ENCODE measurements at places on chromosomes 11 and 22.

DNA sequence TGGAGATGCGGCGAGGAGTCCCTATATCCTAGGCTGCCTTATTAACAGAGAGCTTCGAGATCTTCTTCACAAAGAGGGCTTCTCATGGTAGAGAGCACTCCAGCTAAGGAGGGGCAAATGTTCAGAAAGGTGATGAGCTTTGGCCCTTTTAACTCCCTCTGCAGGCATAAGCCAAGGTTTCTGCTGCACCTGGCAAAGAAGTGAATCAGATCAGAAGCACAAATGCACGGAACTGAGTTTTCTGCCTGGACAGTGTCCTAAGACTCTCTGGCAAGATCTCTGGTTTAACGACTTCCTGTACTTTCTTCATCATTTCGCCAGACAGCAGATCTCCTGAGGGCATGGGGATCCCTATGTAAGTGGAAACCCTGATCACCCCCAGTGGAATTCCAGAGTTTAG is 37.2 kb downstream of the POU2AF3 start:
- no peak for DNase-seq

GRCh38 chr22:38740116-38740723 is 15.6 kb downstream of the SUN2 start:
- DNase-seq: no peak

DNA sequence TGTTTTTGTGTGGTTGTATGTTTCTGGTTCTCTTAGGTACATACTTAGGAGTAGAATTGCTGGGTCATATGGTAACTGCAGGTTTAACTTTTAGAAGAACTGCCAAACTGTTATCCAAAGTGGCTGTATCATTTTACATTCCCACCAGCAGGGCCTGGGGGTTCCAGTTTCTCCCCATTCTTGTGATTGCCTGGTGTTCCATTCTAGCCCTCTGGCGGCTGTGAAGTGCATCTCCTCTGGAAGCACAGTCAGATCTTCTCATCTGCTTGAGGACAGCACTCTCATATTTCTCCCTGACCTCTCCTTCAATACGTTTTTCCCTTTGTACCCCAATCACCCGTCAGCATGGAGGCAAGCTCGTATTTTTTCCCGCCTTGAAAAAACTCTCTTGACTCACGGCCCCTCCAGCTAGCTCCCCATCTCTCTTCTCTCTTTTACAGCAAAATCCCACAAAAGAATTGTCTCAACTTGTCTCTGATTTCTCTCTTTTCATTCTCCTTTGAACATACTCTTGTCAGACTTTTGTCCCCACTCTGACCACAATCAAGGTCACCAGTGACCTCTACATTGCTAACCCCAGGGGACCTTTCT is 56.8 kb upstream of the THY1 start:
- no peak for DNase-seq

DNA sequence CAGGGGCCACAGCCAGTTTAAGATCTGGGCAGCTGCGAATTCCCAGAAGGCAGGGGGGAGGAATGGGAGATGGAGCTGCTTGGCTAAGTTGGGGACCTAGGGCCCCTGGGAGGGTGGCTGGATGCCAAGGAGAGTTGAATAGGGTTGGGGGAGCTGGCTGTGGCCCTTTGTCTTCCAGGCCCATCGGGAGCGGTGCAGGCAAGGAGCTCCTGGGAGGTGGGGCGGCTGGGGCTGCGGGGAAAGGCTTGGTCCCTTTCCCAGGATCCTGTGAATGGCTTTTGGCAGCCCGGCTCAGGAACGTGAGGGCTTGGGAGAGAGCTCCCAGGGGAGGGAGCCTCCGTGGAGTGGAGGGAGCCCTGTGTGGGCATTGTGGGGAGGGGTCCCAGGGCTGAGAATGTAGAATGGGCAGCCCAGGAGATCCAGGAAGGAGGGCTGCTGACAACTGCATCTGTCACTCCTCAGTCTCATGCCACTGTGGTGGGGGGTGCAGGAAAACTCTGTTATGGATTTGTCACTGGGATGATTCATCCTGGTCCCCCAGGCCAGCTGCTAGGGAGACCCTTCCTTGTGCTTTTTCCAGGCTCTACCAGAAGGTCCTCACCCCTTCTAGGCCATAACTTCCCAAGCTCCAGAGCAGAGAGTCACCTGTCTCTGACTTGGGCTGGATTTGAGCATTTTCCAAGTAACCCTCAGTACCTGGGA is 6.0 kb downstream of the FREY1 start:
- DNase-seq: no peak

GRCh38 chr11:68330700-68331337 is 18.4 kb downstream of the LRP5 start:
- DNase-seq: no peak

GRCh38 chr22:22398530-22399327 is 109.8 kb downstream of the ZNF280B start:
- no peak for DNase-seq

GRCh38 chr11:125123947-125124617 is 12.7 kb upstream of the TMEM218 start:
- DNase-seq: no peak

DNA sequence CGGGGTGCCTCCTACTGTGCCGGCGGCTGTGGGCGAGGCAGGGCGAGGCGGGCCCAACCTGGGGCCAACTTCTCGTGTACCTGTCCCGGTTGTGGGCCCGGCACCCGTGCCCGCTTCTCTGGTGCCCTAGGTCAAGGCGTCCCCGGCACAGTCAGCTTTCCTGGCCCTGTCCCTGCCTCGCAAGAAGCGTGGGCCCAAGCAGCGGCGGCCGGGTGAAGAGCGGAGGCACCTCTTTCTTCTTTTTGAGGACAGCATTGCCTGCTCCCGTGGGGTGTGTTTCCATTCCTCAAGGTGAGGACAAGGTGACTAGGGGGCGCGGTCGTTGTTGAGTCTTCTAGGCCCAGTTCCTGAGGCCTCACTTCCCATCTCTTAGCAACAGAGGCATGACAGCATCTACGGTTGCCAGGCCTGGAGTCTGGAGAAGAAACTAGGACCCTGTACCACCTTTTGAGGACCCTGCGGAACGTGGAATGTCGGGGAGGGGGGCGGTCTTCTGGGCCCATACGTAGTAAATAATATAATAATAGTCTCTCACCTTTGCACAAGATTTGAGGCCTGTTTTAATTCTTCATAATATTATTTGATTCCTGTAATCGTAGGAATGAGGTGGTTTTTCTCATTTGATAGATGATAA is 418 bp downstream of the ACO2 start:
- no peak for DNase-seq

Measured in stimulated activated CD4-positive, alpha-beta T cell treated with anti-CD3 and anti-CD28 coated beads, Interleukin-12 subunit alpha, Interleukin-12 subunit beta, amount 100 ng/mL, for 48 hours (primary cell).